Mucosa of gallbladder (tissue), 1 donor: ENCODE measurements at places on chromosomes 1 and 21. TPM values are rescaled to one million over a fixed set of nuclear protein-coding genes. Genes with fewer than 3 reads are reported as not detected.

- DNase-seq, result no peak
Observed at GRCh38 chr21:34200288-34200905, 127.0 kb downstream of the MRPS6 start.

- DNase-seq, result no peak
Observed at GRCh38 chr21:33554236-33554981, 11.6 kb downstream of the SON start.

DNA sequence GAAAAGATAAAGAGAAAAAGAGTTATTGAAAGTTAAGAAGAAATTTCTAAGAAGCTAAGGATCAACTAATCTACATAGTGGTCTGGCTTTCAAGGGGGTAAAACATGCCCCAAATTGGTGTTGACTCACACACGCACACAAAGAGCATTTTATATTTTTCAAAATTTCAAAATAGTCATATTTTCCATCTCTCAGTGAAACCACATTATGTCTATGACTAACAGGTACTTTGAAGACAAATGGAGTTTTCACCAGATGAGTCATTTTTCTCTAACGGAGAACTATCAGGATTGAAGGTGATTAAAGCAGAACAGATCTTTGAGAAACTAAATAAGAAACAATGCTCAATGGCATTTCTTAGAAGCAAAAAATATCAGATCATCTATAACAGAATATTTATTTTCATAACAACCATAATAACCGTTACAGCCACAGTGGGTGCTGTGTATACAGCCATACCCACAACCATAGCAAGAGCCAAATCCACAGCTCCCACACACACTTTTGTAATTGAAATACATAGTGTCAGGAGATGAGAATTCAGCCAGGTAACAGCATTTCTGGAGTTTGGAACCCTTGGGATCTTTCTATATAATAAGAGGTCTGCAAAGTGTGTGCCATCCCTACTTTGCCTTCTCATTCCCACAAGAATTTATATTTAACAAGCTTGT, at the start of gene KRTAP21-3:
TSS of gene KRTAP21-3 (minus strand) at position 539 of the 671 bp plus-strand sequence. CDS start at position 521, 18 bp downstream.
- DNase-seq, result no peak

- DNase-seq, result no peak
Observed at GRCh38 chr21:35578347-35578782, 482.0 kb downstream of the SETD4 start.

GRCh38 chr21:37193006-37193405, 74.1 kb downstream of the VPS26C start:
- no peak for DNase-seq

- DNase-seq, result no peak
Observed at GRCh38 chr1:234694661-234695060, 84.7 kb upstream of the IRF2BP2 start.

DNA sequence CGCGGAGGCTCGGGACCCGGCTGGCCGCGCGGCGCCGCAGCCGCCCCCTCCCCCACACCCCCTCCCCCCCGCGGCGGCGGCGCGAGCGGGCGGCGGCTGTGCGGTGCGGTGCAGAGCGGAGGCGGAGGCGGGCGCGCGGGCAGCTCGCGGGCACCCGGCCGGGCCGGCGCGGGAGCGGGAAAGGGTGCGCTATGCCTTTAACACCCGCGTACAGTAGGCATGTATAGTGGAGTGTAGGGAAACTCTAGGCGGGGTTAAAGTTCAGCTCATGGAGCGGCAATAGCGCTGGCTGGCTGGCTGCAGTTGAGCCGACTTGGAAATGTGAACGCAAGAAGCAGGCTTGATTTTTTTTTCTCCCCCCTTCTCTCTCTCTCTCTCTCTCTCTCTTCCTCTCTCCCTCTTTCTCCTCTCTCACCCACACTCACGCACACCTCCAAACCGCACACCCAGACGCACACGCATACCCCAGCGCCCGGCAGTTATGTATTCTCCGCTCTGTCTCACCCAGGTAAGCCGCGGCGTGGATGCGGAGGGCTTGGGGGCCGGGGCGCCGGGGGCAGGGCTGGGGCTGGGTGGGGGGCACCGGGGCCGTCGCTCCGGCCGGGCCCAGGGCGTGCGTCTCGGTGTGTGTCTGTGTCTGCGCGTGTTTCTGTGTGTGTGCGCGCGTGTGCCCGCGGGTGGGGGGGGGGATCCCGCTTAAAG, at the start of gene NFIA:
TSS of gene NFIA (plus strand) at position 251 of the 702 bp plus-strand sequence.
- peak; percentile 66 for DNase-seq

GRCh38 chr1:29671446-29672356, 435.4 kb downstream of the PTPRU start:
- no peak for DNase-seq

DNA sequence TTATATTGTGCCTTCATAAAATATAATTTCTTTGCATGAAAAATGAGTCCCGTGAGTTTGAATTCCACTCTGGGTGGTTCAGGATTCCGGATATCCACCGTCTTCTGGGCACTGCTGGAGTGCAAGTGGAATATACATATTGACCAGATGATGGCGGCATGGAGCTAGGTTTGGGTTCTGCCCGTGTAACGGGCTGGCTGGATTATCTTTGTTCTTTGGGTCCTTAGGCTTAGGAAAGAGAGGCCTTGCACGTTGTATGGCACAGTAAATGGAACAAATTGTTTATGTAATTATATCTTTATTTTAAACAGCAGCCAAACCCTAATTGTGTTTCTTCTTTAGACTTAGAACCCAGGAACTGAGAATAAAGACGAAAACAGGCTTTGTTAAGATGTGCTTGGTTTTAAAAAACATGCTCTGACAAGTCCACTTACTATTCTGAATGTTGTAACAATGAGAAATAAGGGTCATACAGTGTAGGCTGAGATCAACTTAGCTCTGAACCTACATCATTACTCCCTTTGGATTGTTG, 13.5 kb upstream of the ACBD6 start:
- peak; percentile 77 for DNase-seq

GRCh38 chr1:206100226-206100815, 16.9 kb downstream of the AVPR1B start:
- no peak for DNase-seq

DNA sequence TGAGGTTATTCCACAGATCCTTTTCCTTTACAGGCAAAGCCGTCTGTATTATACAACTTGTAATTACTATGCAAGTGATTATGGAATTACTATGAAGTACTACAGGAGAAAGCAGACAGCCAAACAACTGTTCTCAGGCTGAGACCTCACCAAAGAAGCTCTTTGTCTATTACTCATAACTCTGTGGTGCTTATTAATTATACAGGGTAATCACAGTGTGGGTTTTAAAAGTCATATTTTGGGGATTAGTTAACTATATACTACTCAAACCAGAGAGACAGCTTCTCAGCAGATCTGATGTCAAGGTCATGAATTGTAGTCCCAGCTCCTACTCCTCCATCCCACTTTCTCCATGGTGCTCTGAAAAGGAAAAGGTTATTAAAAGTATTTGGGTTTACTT, 49.6 kb downstream of the CTTNBP2NL start:
- no peak for DNase-seq

GRCh38 chr1:236508593-236509027, 15.2 kb upstream of the LGALS8 start:
- DNase-seq, result no peak

DNA sequence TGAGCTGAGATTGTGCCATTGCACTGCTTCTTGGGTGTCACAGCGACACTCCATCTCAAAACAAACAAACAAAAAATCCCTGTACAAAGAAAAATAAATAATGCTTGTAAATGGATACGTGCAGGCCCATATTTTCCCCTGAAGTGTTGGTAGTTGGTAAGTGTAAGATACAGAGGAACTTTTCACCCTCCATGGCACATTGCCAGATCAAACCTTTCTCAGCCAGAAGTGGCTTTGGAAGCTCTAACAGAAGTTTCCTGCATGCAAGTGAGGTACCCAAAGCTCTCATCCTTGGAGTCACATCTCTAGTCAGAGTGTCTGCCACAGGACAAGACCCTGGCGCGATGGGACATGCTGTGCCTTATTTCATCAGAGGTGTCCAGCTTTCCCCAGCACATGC, 7.3 kb downstream of the NDUFV3 start:
- DNase-seq, result no peak

GRCh38 chr1:166200743-166201142, 33.9 kb upstream of the FAM78B start:
- no peak for DNase-seq

GRCh38 chr1:154344977-154345837, 19.9 kb downstream of the ATP8B2 start:
- DNase-seq, result no peak

DNA sequence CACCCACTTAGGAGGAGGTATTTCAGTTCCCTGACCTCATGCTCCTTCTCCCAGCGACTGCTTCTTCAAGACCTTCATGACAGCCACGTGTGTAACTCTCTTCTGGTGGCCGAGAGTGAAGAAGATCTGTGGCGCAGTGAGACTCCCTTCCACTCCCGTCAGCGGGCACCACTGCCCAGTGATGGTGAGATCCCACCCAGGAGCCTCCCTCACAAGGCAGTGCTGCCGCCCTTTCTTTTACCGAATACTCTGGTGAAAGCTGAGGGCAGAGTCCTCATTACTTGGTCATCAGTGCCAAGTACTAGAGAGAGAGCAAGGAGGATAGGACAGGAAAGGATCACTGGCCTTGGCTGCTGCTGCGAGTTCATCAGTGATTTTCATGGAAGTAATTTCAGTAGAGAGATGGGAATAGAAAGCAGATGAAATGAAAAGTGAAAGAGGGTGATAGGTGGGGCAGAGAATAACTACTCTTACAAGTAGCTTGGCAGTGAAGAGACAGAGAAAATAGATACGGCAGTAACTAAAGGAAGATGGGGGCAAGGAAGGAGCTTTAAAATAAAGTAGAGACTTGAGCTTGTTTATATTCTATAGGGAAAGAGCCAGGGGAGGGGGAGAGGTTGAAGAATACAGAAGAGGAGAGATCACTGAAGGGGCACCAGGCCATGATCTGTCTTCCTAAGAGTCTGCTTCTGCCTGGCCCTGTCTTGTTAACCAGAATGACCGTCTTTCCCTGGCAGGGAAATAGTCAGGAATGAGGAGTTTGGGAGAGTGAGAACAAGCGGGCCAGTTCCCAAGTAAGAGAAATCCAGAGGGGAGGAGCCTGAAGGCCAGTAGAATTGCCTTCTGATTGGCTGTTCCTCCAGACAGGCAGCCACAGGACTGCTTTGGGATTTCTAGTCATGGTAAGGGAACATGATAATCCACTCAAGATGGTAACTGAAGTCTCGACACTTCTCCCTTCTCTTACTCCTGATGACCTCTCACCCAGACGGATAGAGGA, 18.3 kb downstream of the HYI start:
- peak; percentile 37 for DNase-seq

GRCh38 chr1:74180490-74180889, 17.5 kb downstream of the LRRIQ3 start:
- DNase-seq, result no peak

- no peak for DNase-seq
Observed at GRCh38 chr1:92165389-92165788, 52.3 kb upstream of the C1orf146 start.

DNA sequence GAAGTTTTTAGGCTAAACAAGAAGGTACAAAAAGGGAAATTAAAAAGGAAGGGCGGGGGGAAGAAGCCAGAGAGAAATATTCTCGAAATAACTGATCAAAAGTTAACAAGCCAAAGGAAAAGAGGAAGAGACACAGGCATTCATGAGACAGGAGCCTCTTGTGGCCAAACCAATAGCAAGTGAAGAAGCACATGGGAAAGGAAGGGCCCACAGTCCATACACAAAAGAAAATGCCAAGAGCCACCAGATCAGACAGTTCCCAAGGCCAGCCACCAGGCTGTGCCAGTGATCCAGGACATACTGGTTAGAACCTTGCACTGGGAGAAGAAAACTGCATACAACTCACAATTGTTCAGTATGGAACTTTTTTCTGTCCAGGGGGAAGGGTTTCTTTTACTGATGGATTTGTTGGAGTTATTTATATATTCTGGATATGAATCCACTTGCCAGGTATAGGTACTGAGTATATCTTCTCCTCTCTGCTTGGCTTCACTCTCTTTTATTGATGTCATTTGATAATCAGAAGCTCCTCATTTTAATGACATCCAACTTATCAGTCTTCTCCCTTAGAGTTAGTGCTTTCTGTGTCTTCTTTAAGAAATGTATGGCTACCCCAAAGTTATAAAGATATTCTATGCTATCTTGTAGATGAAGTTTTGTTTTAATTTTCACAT, 76.8 kb downstream of the CD46 start:
- peak; percentile 83 for DNase-seq

- no peak for DNase-seq
Observed at GRCh38 chr1:175757381-175758015, 14.1 kb upstream of the TNR start.

DNA sequence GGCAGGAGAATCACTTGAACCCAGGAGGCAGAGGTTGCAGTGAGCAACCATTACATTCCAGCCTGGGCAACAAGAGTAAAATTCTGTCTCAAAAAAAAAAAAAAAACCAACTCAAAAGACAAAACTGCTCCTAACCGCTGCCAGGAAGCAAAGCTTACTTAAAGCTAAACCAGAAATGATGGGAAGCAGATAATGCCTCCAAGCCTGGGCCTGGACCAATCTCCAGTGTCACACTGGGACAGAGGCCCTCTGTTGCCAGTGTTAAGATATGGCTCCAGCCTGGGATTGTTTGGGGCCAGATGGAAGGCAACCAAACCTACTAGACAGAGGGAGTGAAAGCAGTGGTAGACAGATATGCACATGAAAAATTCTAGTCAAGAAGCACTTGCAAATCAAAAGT, 36.9 kb downstream of the NSL1 start:
- no peak for DNase-seq

DNA sequence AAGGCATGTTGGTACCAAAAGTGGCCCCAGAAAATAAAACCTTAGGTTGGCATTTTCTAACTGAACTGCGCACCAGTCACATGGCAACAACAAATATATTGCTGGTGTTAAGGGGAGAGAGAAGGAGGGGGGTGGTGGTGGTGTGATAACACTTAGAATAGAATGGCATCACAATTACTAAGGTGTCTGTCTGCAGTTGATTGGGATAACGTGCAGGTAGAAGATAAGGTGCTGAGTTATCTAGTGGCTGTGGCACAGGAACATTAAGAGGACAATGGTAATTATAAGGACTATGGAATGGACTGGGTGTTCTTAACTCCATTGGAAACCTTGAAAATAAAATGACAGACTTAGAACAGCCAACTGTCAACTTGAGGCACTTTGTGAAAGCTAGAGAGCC, 1.4 kb upstream of the YIPF1 start:
- DNase-seq, result no peak

- DNase-seq, result no peak
Observed at GRCh38 chr1:178649582-178650350, 75.3 kb upstream of the RALGPS2 start.

GRCh38 chr1:213371847-213372619, 321.0 kb downstream of the RPS6KC1 start:
- no peak for DNase-seq

RIPPLY3 gene
- 0.20 TPM for total RNA-seq

PGLYRP4 gene
- total RNA-seq, result not detected

PDC gene
- not detected for total RNA-seq

CR1L gene
- total RNA-seq, result not detected

ELOA gene
- total RNA-seq, result 35.0 TPM

RGS5 gene
- total RNA-seq, result 167 TPM

GPR37L1 gene
- total RNA-seq, result 0.14 TPM

PRELP gene
- total RNA-seq, result 72.1 TPM

CTNNBIP1 gene
- total RNA-seq, result 29.7 TPM

TFF2 gene
- 115 TPM for total RNA-seq

CFHR4 gene
- not detected for total RNA-seq

KCND3 gene
- 8.7 TPM for total RNA-seq

OVAAL gene
- total RNA-seq, result not detected

SPOCD1 gene
- 1.8 TPM for total RNA-seq

FNDC10 gene
- 4.6 TPM for total RNA-seq
